Neuronal stem cell (in vitro differentiated cells): ENCODE measurements at places on chromosomes 2 and 18.

DNA sequence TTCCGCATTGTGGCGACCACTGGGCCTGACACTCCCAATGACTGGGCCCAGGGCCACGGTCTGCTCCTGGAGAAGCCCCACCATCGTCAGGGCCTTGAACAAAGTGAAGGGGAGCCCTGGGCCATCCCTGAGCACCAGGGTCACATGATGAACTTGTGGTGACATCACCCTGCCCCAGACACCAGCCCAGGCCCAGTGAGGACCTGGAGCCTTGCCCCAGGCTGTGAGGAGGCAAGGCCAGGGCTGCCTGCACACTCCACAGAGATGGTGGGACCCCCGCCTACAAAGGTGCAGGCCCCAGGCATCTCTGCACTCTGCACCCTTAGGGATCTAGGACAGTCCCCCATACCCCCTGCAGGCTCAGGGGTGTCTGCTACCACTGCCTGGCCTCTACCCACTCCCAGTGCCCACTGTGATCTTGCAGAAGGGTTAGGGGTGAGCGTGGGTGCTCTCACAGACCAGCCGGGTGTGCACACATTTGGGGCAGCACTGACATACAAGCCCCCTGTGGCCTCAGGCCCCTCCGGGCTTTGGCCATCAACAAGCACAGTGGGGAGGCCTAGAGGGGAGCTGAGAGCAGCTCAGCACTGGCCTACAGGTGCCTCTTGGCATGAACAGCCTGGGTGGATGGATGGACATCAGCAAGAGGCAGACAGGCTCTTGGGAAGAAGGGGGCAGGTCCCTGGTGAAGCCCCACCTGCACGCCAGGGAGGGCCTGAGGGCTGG, 624.0 kb upstream of the LRRTM4 start:
- DNase-seq: no peak

DNA sequence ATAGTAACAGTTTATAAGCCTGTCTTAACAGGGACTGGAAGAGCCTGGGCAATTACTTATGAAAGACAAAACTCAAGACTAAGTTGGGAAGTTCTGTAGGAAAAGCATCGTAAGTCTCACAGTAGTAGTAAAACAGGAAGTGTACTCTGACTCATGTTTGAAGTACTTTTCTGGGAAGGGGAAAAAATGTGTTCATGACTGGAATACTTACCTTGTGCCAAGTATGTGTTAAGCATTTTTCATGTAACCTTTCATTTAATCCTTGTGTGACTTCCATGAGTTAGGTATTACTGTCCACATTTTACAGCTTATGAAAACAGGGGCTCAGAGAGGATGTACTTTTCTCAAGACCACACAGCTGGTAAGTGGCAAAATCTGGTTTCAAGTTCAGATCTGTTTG, 13.7 kb upstream of the SKOR2 start:
- DNase-seq: no peak

DNA sequence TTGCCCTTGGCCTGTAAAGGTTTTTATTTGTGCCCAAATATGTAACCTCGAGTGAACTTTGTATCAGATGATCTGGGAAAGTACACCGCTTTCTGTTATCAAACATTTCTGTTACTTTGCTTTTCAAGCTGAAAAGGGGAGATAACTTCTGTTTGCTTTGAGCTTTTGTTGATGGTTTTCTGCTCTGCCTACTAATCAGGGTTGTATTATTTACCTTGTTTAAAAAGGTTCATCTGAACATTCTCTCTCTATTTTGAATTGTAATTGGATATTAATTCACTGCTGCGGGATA, 79.4 kb downstream of the XRCC5 start:
- DNase-seq: no peak

DNA sequence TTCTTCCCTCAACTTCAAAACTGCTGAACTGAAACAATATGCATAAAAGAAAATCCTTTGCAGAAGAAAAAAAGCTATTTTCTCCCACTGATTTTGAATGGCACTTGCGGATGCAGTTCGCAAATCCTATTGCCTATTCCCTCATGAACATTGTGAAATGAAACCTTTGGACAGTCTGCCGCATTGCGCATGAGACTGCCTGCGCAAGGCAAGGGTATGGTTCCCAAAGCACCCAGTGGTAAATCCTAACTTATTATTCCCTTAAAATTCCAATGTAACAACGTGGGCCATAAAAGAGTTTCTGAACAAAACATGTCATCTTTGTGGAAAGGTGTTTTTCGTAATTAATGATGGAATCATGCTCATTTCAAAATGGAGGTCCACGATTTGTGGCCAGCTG, 8.4 kb downstream of the HOXD8 start:
- DNase-seq: no peak

DNA sequence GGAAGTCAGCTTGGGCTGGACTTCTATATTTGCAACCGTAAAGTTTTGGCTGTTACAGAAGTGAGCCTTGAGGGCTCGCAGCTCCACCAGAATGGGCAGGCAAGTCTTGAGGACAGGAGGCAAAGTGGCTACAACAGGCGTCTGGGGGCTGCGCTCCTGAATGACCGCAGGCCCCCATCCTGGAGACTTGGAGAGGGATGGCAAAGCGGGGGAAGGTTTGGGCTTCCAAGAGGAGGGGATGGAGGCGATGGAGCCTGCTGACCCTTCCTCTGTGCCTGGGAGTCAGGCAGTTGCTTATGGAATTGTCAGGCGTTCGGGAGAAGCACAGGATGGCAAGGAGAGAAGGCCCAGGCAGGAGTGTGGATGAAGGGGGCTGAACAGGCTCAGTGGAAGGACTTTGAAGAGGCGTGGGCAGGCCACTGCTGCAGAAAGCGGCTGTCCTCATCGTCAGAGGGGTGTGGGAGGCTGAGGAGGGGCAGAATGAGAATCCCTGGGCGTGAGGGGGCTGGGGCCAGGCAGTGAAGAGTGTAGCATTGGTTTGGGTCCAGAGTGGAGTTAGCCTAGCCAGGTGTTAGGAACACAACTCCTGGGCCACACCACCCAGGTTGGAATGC, 72.3 kb downstream of the INHBB start:
- no peak for DNase-seq

- DNase-seq: no peak
These were observed 63.2 kb downstream of the ROCK2 start for GRCh38 chr2:11281186-11281585.

DNA sequence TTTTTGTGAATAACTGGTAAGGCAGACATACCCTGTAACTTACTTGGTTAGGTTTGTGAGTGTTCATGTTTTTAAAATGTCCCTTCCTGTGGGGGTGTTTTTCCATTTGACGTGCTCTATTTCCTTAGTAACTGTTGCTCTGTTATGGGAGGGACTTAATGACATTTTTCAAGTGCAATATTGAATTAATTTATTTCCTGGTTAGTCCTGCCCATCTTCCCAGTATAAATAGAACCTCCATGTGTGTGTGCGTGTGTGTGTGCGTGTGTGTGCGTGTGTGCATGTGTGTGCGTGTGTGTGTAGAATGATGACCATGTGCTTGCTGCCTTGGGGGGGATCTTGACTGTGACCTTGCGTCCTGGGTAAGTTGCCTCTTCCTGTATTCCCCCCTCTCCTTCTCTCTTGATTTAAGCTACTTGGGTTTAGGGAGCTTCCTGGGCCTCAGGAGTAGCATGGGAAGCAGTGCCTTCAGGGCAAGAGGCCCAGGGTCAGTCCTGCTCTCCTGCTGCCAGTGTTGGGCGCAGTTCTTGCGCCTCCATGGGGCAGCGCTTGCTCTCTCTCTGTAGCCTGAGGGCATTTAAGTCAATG, 163.9 kb downstream of the LDLRAD4 start:
- DNase-seq: no peak

- no peak for DNase-seq
These were observed 252.9 kb downstream of the PRKCE start for GRCh38 chr2:45904267-45904945.

- DNase-seq: no peak
These were observed 14.3 kb downstream of the SPATA3 start for GRCh38 chr2:231010201-231010730.

- no peak for DNase-seq
These were observed 9.7 kb upstream of the ATP6V1B1 start for GRCh38 chr2:70926042-70926441.

GRCh38 chr2:46805401-46805951, 110.1 kb downstream of the MCFD2 start:
- no peak for DNase-seq

- no peak for DNase-seq
These were observed 5.3 kb downstream of the TWIST2 start for GRCh38 chr2:238853218-238853617.

GRCh38 chr18:76948345-76948744, 126.0 kb downstream of the ZNF236 start:
- DNase-seq: no peak

DNA sequence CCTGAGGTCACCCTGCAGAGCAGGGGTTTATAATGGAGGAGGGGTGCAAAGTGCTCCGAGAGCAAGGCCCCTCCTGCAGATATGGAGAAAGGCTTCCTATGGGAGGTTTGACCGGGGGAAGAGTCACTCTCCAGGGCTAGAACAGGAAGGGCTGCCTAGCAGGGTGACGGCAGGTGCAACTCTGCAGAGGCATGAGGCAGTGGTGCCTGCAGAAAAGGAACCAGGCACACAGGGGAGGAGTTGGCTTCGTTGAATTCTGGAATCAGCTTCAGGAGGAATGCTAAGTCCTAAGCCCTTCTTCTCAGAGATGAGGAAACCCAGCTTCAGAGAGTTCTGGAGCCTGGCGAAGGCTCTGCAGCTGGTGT, 17.5 kb upstream of the HPCAL1 start:
- no peak for DNase-seq

GRCh38 chr2:190535121-190535439, 558 bp upstream of the NEMP2 start:
- DNase-seq: no peak

- peak; percentile 51 for DNase-seq
These were observed 37.4 kb downstream of the AFF3 start for GRCh38 chr2:100104718-100105677.

DNA sequence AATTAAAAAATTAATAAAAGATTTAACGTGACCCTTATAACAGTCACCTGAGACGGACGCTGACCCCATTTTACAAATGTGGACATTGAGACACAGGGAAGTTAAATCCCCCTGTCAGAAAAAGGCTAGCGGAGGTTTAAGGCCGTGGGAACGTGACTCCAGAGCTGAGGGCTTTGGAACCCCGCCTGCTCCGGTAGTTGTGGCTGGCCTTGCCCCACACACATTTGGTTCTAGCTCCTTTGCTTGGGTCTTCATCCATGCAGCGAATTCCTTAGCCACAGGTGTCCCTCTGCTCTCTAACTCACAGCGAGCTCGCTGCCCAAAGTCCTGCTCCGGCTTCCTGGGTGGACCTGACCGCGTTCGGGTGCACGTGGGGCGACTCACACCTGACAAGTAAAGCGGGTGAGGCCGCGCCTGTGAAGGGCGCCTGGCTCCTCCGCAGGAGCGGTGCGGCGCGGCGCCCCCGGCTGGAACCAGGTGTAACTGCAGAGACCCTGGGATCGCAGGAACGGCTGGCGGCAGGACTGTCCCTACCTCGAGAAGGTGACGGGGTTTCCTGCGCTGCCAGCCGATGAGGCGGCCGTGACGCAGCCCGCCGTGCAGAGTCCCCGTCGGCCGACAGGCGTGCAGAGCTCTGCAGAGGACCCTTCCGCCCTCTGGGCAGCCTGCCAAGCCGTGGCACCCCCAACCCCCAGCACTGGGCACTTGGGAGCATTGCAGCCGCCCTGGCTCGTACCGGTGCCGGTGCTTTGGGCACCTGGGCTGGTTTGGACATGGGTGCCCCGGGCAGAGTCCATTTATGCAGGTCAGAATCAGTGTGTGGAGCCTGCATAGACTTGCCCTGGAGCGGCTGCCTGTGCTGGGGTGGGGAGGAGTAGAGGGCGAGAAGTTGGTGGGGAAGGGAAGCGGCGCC, 2.4 kb upstream of the PROC start:
- peak; percentile 58 for DNase-seq

DNA sequence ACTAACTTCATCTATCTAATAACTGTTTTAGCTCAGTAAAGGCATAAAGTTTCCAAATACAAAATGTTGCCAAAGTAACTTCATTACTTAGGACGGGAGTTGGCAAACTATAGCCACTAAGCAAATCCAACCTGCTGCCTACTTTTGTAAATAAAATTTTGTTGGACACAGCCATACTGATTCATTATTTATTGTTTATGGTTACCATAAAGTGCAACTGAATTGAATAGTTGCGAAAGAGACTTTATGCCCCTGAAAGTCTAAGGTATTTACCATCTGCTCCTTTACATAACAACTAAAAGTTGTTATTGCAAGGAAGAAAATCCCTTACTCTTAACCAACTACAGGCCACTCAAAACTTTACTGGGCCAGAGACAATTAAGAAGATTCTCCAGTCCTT, 256.7 kb upstream of the RBBP8 start:
- DNase-seq: no peak

- DNase-seq: no peak
These were observed 603.3 kb downstream of the TDRD15 start for GRCh38 chr2:21727101-21727500.

GRCh38 chr2:106885971-106886915, at the start of gene ST6GAL2:
Gene ST6GAL2 (minus strand): TSS chr2:106886167. CDS start chr2:106843977, 42,190 bp downstream.
- DNase-seq: peak; percentile 58

DNA sequence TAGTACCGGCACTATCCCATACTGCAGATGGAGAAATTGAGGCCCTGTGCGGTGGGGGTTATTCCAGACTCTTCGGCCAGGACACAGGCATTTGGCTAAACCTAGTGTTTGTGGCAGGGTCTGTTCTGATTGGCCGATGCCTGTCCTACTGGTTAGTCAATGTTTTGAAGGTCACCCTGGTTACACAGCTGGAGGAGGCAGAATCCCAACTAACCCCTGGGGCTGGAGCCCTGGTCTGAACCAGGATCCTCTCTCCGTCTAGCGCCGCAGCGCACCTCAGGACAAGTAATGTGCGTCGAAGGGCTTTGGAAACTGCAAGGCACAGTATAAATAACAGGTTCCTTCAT, 19.4 kb downstream of the TEX44 start:
- no peak for DNase-seq

DNA sequence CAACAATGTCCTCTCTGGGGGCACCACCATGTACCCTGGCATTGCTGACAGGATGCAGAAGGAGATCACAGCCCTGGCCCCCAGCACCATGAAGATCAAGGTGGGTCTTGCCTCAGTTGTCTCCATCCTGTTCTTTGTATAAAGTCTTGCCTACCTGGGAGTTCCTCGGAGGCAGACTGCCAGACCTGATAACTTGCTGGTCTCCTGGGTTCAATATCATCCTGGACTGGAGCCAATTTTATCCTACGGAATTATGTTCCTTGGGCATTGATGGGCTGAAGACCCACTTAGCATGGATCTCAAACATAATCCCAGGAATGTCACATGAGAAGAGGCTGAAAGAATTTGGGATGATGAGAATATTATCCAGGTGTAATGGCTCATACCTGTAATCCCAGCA, 10.0 kb upstream of the DGUOK start:
- DNase-seq: no peak

DNA sequence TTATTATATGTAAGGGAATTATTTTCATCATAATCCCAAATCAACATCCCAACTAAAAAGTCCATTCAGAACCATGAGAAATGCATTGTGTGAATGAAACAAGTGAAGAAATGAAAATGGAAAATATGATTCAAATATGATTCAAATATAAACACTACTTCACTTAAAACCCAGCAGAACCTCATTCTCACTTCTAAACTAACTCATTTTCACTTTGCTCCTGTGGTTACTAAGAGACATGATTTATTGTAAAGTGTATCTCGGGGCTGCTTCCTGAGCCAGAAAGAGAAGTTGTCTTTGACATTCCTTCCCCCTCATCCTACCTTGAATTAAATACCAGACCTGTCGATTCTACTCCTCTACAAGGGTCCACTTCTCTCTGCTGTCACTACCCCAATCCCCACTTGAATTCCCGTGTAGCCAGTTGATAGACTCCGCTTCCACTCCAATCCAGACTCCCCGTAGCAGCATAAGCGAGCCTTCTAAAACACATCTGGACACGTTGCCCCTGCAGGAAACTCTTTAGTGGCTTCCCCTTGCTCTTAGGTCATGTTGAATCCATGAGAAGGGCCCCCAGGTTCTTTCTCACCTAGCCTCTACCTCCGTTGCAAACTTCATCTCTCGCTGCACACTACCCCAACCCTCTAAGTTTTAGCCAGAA, 697.0 kb upstream of the ID2 start:
- no peak for DNase-seq
